A549 treated with DMSO at 1 μM for 4 hours (cell line): ENCODE measurements at places on chromosomes 13 and 19. TPM values are rescaled to one million over a fixed set of nuclear protein-coding genes. Genes with fewer than 3 reads are reported as not detected.

FOXO1 gene
- total RNA-seq = 2.7 to 4.4 TPM (median 3.6 TPM) in 5 replicates

INAFM1 gene
- 4.4 to 10.3 TPM (median 8.8 TPM) in 5 replicates for total RNA-seq

ERFL gene
- total RNA-seq = 0.20 to 0.45 TPM (median 0.28 TPM) in 5 replicates

LYPD5 gene
- 0.17 to 0.31 TPM (median 0.22 TPM) in 5 replicates for total RNA-seq

SIGLEC5 gene
- not detected in 5 replicates for total RNA-seq

RAB20 gene
- total RNA-seq = 0.69 to 1.6 TPM (median 1.1 TPM) in 5 replicates

GAPDHS gene
- total RNA-seq = not detected in 5 replicates

ZNF225 gene
- 2.8 to 3.4 TPM (median 3.1 TPM) in 5 replicates for total RNA-seq

PTH2 gene
- total RNA-seq = not detected in 5 replicates

ZNF763 gene
- not detected in 5 replicates for total RNA-seq

GNG7 gene
- 0.02 to 0.09 TPM (median 0.07 TPM) in 4 of 5 replicates, not detected in the other for total RNA-seq

IFI30 gene
- total RNA-seq = 11.6 to 20.8 TPM (median 13.7 TPM) in 5 replicates

SKA3 gene
- total RNA-seq = 12.4 to 16.3 TPM (median 15.6 TPM) in 5 replicates
